ENCODE measurements at places on chromosomes 13 and 19. TPM values are rescaled to one million over a fixed set of nuclear protein-coding genes. Genes with fewer than 3 reads are reported as not detected.
A peak's percentile ranks its signal among the peaks of the same experiment; 100 is the strongest.

DNA sequence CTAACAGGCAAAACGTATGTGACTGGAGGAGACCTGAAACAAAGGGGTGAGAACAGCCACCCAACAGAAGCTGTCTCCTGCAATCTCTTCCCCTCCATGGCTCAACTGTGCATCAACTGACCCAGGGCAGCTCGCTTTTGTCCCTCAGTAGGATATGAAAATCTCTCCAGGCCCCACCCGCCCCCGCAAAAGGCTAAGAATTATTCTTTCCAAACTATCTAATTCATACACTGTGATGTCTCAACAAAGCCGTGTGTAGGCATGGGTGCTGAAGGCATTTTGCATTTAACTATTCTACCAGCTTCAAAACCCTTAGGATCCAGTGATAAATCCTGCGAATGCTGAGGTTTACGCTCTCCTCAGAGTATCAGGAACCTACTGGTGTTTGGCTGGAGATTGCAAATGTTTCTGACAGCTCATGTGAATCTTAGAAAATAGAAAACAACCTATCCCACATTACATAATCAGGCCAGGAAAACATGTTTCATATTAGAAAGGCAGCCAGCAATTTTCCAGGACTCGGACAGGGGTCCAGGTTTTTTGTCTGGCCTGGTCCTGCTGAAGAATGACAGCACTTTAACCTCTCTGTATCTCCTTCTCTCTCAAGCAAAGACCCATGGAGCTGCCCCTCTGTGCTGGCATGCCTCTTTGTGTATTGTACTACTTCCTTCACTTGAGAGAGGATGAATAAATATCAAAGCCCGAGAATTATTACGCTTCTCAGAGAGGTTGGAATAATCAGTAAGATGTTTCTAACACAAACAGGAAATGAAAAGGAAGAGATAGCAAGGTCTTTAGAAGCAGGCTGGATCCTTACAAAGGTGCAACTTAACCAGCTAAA is 17.3 kb downstream of the DHRS12 start:
- DNase-seq = no peak

GRCh38 chr13:35552172-35552844 is 75.8 kb upstream of the MAB21L1 start:
- DNase-seq = no peak

GRCh38 chr19:2047449-2048103 is 3.5 kb downstream of the MKNK2 start:
- DNase-seq = peak; percentile 70

DNA sequence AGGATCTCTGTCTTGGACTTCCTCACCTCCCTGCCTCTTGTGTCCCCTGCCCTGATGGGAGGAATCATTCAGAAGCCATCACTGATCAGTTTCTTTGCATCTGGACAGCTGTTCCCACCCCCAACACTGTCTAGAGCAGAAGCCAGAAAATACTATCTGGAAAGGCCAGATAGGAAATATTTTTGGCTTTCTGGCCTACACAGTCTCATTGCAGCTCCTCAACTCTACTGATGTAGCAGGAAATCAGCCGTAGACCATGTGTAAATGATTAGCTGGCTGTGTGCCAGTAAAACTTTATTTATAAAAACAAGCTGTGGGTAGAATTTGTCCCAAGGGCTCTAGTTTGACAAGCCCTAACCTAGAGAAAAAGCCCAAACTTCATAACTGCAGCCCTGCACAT is 5.6 kb downstream of the SIGLEC7 start:
- no peak for DNase-seq

GRCh38 chr13:106415442-106415841 is 120.0 kb downstream of the EFNB2 start:
- no peak for DNase-seq

- peak; percentile 67 for DNase-seq
These were observed 325.1 kb downstream of the DCT start for GRCh38 chr13:94154367-94154766.

Gene TMIGD2
- total RNA-seq = 0.85 TPM

Gene TNFSF9
- 0.62 TPM for total RNA-seq

Data from sciatic nerve (tissue), 2 donors.